ENCODE measurements at places on chromosomes 16 and 17.

- no peak for DNase-seq
These were observed 260.4 kb downstream of the CEP112 start for GRCh38 chr17:65931246-65932149.

GRCh38 chr17:28716740-28717577, 709 bp downstream of the RAB34 start:
- DNase-seq = no peak

- DNase-seq = no peak
These were observed 21.2 kb downstream of the ZPBP2 start for GRCh38 chr17:39889200-39889599.

- DNase-seq = no peak
These were observed 6.4 kb upstream of the GGT6 start for GRCh38 chr17:4566785-4567184.

- no peak for DNase-seq
These were observed 96.8 kb upstream of the CA10 start for GRCh38 chr17:52255347-52255746.
